Thymus (tissue), 14 donors: ENCODE measurements at places on chromosomes 6 and 20. TPM values are rescaled to one million over a fixed set of nuclear protein-coding genes. Genes with fewer than 3 reads are reported as not detected.

DNA sequence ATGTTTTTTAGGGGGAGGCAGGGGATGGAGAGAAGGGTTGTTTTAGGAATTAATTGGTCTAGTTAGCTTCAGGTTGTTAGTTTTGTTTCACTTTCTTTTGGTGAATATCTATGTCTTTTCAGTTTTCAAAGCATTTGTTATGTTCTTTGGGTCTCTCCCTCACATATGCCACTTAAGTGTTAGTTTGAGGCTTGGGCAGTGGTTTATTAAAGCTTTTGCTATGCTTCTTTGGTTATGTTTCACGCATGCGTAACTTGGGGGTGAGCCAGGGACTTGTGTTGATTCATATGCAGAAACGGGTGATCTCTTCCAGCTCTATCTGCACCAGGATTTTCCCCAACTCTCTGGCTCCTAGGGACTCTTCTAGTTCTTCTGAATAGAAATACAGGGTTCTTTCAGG is 11.4 kb upstream of the MMS22L start:
- H3K27ac ChIP-seq = no peak overlapping the region
- H3K4me3 ChIP-seq = no peak overlapping the region
- H3K36me3 ChIP-seq = no peaks in the 10 kb centered on the region
- no peaks in the 10 kb centered on the region for H3K27me3 ChIP-seq
- DNase-seq = no peak

DNA sequence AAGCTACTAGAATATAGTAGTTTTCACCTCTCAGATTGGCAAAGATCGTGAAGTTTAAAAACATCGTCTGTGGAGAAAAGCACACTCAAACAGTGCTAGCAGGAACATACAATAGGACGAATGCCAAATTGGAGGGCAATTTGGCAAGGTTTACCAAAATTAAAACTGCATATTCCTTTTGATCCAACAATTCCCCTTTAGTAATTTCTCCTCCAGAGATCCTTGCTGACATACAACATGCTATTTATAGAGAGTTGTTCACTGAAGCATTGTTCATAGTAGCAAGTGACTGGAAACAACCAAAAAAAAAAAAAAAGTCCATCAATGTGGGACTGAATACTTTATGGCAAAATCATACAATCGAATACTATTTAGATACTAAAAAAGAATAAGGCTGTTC is 202.2 kb downstream of the ATXN1 start:
- no peak for DNase-seq
- no peaks in the 10 kb centered on the region for H3K36me3 ChIP-seq
- no peaks in the 10 kb centered on the region for H3K27me3 ChIP-seq
- no peak overlapping the region for H3K27ac ChIP-seq
- H3K4me1 ChIP-seq = no peaks in the 10 kb centered on the region

DNA sequence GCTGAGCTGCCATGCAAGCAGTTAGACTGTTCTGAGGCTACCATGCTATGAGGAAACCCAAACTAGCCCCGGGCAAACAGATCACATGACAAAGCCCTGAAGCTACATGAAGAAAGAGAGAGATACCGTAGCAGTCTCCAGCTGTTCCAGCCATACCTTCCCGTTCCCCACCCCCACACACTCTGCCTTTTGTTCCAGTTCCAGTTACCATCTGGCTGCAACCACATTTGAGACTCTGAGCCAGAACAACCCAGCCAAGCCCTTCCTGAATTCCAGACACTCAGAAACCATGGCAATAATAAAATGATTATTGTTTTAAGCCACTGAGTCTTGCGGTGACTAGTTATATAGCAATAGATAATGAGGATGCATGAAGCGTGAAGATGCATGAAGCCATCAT is 28.3 kb downstream of the RIN2 start:
- H3K27ac ChIP-seq = peak overlapping the region; percentile 42
- no peak for DNase-seq
- no peak overlapping the region for H3K4me3 ChIP-seq

DNA sequence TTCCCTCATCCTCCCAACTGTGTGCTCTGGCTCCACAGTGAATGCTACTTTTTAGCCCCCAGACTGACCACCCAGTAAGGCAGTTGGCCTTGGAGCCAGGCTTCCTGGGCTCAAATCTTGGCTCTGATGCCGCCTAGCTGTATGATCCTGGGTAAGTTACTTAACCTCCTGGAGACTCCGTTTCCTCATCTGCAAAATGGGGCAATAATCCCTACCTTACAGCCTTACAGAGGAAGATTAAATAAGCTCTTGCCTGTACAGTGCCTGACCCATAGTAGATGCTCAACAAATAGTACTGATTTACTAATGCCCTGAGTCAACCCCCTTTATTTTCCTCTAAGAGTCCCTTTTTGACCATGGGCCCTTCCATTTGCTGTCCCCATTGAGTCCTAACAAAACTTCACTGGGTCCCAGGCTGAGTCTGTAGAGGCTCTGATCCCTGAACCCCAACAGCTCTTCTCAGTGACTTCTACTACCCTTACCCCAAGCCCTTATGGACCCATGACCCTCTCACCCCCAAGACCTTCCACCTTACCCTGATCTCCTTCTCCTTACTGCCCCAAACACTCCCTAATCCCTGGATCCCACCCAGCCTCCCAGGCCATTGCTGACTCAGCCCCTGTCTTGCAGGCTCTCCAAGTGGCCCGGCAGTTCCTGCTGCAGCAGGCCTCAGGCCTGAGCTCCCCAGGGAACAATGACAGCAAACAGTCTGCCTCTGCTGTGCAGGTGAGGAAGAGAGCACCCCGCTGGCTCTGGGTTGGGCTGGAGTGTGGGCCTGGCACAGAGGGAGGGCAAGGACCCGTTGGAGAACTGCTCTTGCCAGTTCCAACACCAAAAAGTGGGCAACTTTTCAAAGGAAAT is 31.4 kb downstream of the FOXP4 start:
- H3K4me3 ChIP-seq = no peak overlapping the region
- H3K4me1 ChIP-seq = no peaks in the 10 kb centered on the region
- no peak overlapping the region for H3K27ac ChIP-seq
- no peak for DNase-seq
- H3K27me3 ChIP-seq = no peaks in the 10 kb centered on the region

- no peak for DNase-seq
- peak overlapping the region; percentile 80 for H3K4me3 ChIP-seq
- no peak overlapping the region for H3K27ac ChIP-seq
- peaks cover 22% of the 10 kb centered on the region for H3K27me3 ChIP-seq
Measured at GRCh38 chr6:157980288-157981131, 1.2 kb upstream of the SYNJ2 start.

DNA sequence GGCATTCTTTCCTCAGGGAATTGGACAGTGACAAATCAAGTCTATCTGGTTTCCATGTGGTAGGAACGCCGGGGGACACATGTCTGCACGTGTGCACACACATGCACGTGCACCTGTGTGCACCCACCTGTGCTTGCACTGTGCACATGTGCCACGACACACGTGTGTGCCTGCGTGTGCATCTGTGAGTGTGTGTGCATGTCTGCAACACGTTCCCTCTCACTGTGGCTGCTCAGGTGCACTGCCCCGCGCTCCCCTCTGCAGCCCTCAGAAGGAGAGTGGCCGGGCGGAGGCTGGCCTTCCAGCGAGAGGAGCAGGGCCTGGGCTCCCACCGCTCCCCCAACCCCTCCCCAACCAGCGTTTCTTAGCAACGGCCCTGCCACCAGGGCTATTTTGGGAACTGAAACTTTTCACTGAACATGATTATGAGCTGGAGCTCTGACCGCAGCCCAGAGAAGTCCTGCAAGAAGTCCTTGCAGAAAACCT is 147.8 kb downstream of the PHACTR3 start:
- H3K36me3 ChIP-seq = no peaks in the 10 kb centered on the region
- H3K4me1 ChIP-seq = no peaks in the 10 kb centered on the region
- no peak overlapping the region for H3K4me3 ChIP-seq
- no peak overlapping the region for H3K27ac ChIP-seq
- DNase-seq = no peak

- no peaks in the 10 kb centered on the region for H3K36me3 ChIP-seq
- H3K27me3 ChIP-seq = peaks cover 4% of the 10 kb centered on the region
- H3K4me3 ChIP-seq = no peak overlapping the region
- H3K4me1 ChIP-seq = peaks cover 28% of the 10 kb centered on the region
Measured at GRCh38 chr6:117548797-117549301, 53.5 kb downstream of the GOPC start.

GRCh38 chr20:5844063-5844681 is 94.0 kb downstream of the SHLD1 start:
- H3K4me3 ChIP-seq = no peak overlapping the region
- H3K27ac ChIP-seq = no peak overlapping the region
- H3K4me1 ChIP-seq = no peaks in the 10 kb centered on the region

DNA sequence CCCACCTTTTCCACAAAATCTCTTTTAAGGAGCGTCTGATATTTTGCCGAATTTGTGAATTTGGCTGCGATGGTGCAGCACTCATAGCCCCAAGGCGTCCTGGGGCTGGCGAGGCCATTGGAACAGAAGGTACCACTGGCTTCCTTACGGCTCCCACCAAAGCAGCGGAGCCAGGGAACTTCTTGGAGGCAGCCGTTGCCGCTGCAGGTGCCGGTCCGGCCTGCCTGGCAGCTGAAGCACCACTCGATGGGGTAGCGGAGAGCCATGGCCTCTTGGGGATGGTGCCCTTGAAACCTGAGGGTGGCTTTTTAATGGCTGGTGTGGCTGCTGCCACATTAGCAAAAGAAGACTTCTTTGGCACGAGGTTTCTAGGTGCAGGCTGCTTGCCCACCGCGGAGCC is 29.8 kb downstream of the DIDO1 start:
- H3K4me1 ChIP-seq = peaks cover 38% of the 10 kb centered on the region
- H3K27me3 ChIP-seq = no peaks in the 10 kb centered on the region
- peaks cover 53% of the 10 kb centered on the region for H3K36me3 ChIP-seq

DNA sequence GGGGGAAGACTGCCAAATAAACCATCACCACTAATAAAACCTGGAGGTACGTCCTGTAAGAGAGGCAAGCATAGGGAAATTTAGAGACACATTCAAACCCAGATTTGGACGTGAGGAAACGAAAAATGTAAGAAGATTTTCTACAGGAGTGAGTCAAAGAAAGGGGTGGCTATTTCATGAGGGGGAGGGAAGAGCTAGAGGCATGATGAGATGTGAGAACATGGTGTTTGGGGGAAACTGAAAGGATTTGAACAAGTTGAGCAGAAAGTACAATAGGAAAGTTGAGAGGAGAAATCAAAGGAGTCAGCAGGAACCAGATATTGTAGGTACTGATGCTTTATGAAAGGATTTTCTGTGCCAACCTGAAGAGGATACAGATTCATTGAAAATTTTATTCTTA is 179.1 kb upstream of the HS3ST5 start:
- H3K36me3 ChIP-seq = no peaks in the 10 kb centered on the region
- H3K27me3 ChIP-seq = no peaks in the 10 kb centered on the region
- no peak overlapping the region for H3K4me3 ChIP-seq
- no peak overlapping the region for H3K27ac ChIP-seq

DNA sequence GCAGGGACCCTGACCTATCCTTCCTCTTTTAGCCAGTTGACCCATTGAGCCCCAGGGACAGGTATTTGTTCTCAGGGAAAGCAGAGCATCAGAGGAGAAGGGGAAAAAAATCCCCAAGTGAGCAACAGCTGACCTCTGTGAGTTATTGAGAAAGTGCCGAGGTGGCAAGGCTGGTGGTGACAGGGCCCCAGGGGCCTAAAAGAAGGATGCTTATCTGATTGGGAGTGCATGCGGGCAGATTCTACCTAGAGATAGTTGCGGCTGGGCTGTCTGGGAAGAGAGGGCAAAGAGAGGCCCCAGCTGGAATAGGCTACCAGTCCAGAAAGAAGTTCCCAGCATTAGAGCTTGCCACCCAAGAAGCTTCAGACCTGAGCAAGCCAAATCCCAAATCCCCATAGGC is 26.5 kb upstream of the MAFB start:
- no peak overlapping the region for H3K27ac ChIP-seq
- H3K27me3 ChIP-seq = no peaks in the 10 kb centered on the region
- no peaks in the 10 kb centered on the region for H3K4me1 ChIP-seq
- no peaks in the 10 kb centered on the region for H3K36me3 ChIP-seq
- no peak for DNase-seq

GRCh38 chr6:150940941-150941340 is 75.4 kb downstream of the MTHFD1L start:
- H3K4me1 ChIP-seq = no peaks in the 10 kb centered on the region
- H3K27me3 ChIP-seq = no peaks in the 10 kb centered on the region
- H3K4me3 ChIP-seq = no peak overlapping the region
- DNase-seq = no peak
- no peak overlapping the region for H3K27ac ChIP-seq
- H3K36me3 ChIP-seq = peaks cover 9% of the 10 kb centered on the region

GRCh38 chr6:135270676-135271536 is 89.8 kb downstream of the MYB start:
- H3K4me3 ChIP-seq = no peak overlapping the region
- no peaks in the 10 kb centered on the region for H3K27me3 ChIP-seq
- peaks cover 56% of the 10 kb centered on the region for H3K4me1 ChIP-seq
- H3K27ac ChIP-seq = no peak overlapping the region

- no peaks in the 10 kb centered on the region for H3K27me3 ChIP-seq
- H3K4me1 ChIP-seq = no peaks in the 10 kb centered on the region
- DNase-seq = no peak
- no peaks in the 10 kb centered on the region for H3K36me3 ChIP-seq
Measured at GRCh38 chr6:72798196-72798595, 176.3 kb downstream of the KCNQ5 start.

- peaks cover 14% of the 10 kb centered on the region for H3K4me1 ChIP-seq
- peak; percentile 87 for DNase-seq
- H3K27ac ChIP-seq = no peak overlapping the region
- no peaks in the 10 kb centered on the region for H3K27me3 ChIP-seq
- H3K4me3 ChIP-seq = no peak overlapping the region
Measured at GRCh38 chr20:1437235-1437904, 29.3 kb downstream of the NSFL1C start.

GRCh38 chr6:19369785-19370184 is 467.4 kb upstream of the ID4 start:
- no peak overlapping the region for H3K4me3 ChIP-seq
- no peaks in the 10 kb centered on the region for H3K27me3 ChIP-seq
- H3K36me3 ChIP-seq = no peaks in the 10 kb centered on the region
- no peak overlapping the region for H3K27ac ChIP-seq
- DNase-seq = no peak

GRCh38 chr6:136527831-136528230 is 22.4 kb downstream of the MAP7 start:
- no peak for DNase-seq
- no peak overlapping the region for H3K4me3 ChIP-seq
- H3K36me3 ChIP-seq = no peaks in the 10 kb centered on the region
- H3K27ac ChIP-seq = no peak overlapping the region

UST gene
- 8.0 TPM for total RNA-seq

SLC2A10 gene
- 2.0 TPM for total RNA-seq

SPEF1 gene
- total RNA-seq = 0.05 TPM

GNRH2 gene
- 0.14 TPM for total RNA-seq

ARMC2 gene
- total RNA-seq = 1.9 TPM

SPATS1 gene
- 0.33 TPM for total RNA-seq

MCCD1 gene
- total RNA-seq = not detected

KHDC1 gene
- total RNA-seq = 2.3 TPM

OPN5 gene
- not detected for total RNA-seq

MCHR2 gene
- total RNA-seq = not detected

SOBP gene
- total RNA-seq = 4.1 TPM
